ENCODE measurements at places on chromosomes 2 and 18. TPM values are rescaled to one million over a fixed set of nuclear protein-coding genes. Genes with fewer than 3 reads are reported as not detected.

SCN3A gene
- total RNA-seq = 1.8 TPM

DNA sequence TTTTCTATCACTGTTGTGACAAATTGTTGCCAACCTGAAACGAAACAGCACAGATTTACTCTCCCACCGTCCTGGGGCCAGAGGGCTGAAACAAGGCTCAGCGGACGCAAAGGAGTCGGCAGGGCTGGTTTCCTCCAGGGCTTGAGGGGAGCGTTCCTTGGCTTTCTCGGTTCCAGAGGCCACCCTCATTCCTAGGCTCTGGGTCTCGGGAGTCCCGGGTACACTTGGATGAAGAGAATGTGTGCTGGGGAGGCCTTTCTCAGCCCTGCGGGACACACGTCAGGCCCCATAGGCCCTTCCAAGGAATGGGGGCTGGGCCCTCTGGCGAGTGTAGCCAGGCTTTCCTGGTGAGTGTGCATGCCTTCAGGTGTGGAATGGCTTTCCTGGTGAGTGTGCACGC, 287.3 kb upstream of the HS6ST1 start:
- no peak for DNase-seq
- no peaks in the 10 kb centered on the region for H3K36me3 ChIP-seq
- no peaks in the 10 kb centered on the region for H3K4me1 ChIP-seq
- H3K27ac ChIP-seq = no peak overlapping the region
- no peak overlapping the region for H3K4me3 ChIP-seq
- H3K27me3 ChIP-seq = no peaks in the 10 kb centered on the region

ADAM17 gene
- 14.6 TPM for total RNA-seq

DNA sequence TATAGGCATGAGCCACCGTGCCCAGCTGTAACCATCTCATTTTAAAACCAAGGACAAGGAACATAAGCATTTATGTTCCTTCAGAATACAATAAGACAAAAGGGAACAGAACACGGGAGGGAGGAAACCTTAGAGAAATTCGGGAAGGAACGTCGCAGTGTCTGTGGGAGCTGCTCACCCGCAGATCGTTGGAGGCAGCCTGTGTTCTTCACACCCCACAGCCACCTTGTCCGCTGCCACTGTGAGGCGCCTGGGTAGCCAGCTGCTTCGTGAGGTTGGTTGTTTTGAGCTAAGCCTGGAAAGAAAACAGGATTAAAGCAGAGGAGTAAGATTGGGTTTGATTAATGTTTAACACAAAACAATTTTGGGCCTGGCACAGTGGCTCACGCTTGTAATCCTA, 250.0 kb downstream of the FHOD3 start:
- H3K27ac ChIP-seq = no peak overlapping the region
- H3K36me3 ChIP-seq = no peaks in the 10 kb centered on the region
- H3K4me3 ChIP-seq = no peak overlapping the region

- no peaks in the 10 kb centered on the region for H3K36me3 ChIP-seq
- DNase-seq = peak; percentile 88
- no peaks in the 10 kb centered on the region for H3K27me3 ChIP-seq
- no peak overlapping the region for H3K27ac ChIP-seq
- H3K4me3 ChIP-seq = no peak overlapping the region
- no peaks in the 10 kb centered on the region for H3K4me1 ChIP-seq
These were observed 801.1 kb upstream of the RAB6C start for GRCh38 chr2:129178356-129178755.

DNA sequence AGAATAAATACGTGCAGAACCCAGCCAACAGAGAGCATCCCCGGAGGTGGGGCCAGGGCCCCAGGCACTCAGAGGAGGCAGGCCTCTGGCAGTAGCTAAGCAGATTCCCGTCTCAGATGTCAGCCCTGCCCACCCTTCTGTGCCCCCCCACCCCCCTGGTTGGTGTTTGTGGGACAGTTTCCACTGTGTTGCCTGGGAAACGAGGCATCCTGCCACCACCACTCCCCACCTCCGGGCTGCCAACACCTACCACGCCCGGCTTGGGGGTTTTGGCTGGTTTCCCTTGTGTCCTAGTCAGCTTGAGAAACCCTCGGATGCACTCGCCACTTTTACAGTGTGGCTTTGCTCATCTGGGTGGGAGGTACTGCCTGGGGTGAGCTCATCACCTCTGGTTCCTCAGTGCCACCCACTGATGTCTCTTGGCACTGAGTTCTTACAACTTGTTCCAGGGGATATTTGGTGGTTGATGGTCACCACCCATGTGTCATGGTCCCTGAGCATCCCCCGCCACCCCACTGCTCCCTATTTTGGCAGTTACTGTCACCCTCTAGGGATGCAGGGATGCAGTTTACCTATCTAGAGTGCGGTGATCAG, 72.4 kb upstream of the YWHAQ start:
- DNase-seq = no peak
- H3K27me3 ChIP-seq = no peaks in the 10 kb centered on the region

DNA sequence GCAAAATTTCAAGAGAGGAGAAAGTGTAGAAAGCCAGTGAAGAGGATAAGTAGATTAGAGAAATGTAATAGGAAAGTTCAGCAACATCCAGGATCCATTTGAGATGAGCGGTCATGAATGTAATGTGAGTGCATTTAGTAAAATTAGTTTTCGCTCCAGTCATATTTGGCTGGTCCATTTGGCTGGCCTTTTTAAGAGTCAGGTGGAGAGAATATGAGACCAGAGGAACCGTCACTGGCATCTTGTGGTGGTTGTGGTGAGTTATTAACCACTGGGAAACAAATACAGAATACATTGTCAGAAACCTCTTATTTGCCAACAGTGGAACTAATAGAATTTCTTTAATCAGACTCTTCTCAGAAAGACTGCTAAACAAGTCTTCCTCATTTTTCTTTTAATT, 1064.3 kb upstream of the CDH2 start:
- H3K4me3 ChIP-seq = no peak overlapping the region
- no peaks in the 10 kb centered on the region for H3K27me3 ChIP-seq
- H3K4me1 ChIP-seq = no peaks in the 10 kb centered on the region
- no peaks in the 10 kb centered on the region for H3K36me3 ChIP-seq
- no peak for DNase-seq

All from esophagus muscularis mucosa (tissue), 4 donors.